ENCODE measurements at places on chromosomes 4 and X.

DNA sequence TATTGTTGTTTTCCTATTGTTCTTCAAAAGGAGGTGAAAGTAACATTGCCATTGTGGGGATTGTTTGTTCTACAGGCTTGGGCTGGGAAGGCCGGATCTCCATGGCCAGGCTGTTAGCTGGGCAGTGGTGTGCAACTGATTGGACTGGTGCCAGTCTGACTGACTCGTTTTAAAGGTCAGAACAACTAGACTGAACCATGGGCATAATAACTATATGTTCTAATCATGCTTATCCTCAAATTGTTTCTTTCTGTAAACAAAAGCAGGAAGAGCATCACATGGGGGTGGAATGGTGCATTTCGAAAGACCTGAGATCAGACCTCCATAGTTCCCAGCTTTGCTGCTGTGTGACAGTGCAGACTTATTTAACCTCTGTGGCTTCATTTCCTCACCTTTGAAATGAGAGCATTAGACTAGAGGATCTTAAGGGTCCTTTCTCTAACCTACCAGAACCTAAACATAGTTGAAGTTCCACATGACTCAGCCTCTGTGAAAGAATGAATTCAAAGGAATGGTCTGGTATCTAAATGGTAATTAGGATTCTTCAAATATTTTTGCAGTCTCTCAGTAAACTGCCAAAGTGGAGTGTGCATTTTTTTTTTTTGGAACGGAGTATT, 66.7 kb upstream of the PGRMC2 start:
- DNase-seq, result no peak

GRCh38 chr4:122711919-122712318, 20.6 kb upstream of the BBS12 start:
- peak; percentile 72 for DNase-seq

- peak; percentile 49 for DNase-seq
These were observed 3.7 kb downstream of the TAF7L start for GRCh38 chrX:101287402-101287801.

DNA sequence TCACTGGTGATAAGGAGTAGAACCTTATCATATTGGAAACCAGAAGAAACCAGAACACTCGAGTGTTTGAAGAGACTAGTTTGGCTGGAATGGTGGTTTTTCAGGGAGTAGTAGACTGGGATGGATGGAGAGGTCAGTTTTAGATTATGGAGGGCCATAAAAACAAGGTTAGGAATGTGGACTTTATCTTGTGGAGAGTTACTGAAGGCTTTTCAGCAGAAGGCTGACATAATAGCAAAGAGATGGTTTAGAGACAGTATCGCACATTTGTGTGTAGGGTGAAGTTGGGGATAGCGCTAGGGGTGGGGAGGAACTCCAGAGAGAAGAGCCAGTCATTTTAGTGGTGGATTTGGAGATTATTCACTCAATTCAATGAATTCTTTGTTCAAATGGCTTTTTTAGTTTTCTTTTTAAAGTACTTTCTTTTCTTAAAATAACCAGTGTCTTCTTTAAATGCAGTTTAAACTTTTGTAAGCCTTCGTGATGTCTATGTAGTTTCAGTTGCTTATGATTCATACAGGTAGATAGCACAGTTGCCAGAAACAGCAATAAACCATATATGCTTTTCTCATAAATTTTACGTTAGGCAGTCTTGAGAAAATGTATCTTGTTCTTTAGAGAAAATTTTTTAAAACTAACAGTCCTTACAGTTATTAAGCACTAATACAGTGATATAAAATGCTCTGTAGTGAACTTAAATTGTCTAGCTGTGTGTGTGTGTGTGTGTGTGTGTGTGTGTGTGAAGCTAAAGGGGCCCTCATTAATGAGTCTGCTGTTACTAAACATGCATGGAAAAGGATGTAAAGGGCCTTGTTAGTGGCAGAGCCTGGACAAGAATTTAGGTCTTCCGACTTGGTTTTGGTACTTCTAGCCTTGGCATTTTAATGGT, 3.8 kb downstream of the ARHGAP10 start:
- DNase-seq, result no peak

DNA sequence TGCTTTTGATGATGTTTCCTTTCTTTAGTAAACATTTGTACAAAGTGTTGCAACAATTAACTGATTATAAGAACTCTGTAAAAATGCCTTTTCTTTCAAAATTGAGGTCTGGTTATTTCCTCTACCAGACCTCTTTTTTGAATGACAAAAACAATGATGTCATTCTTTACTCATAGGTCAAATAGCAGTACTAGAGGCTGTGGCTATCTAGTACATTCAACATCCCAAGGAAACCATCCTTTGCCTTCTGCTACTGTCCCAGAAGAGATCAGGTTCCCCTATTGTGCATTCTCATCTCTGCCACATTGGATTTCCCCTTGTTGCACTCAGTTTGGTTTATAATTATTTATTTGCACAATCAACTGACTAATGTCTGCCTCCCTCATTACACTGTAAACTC, 19.1 kb upstream of the MAD2L1 start:
- no peak for DNase-seq

- DNase-seq, result no peak
These were observed 1984.3 kb upstream of the IGFBP7 start for GRCh38 chr4:59094505-59094904.

Measured in small intestine (tissue), 16 donors.